ENCODE measurements at places on chromosomes 3 and 15.

- DNase-seq, result no peak
Observed at GRCh38 chr3:9340472-9340902, 22.4 kb upstream of the THUMPD3 start.

- no peak for DNase-seq
Observed at GRCh38 chr3:177852001-177852807, 654.9 kb upstream of the TBL1XR1 start.

DNA sequence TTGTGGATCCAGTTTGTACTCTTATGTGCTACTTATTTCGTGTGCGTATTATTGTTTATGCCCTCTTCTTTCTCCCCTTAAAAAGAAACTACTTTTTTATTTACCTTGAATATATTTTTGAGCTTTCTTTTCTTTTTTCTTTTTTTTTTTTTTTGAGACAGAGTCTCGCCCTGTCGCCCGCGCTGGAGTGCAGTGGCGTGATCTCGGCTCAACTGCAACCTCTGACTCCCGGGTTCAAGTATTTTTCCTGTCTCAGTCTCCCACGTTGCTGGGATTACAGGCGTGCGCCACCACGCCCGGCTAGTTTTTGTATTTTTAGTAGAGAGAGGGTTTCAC is 1.5 kb downstream of the SLC25A38 start:
- no peak for DNase-seq

DNA sequence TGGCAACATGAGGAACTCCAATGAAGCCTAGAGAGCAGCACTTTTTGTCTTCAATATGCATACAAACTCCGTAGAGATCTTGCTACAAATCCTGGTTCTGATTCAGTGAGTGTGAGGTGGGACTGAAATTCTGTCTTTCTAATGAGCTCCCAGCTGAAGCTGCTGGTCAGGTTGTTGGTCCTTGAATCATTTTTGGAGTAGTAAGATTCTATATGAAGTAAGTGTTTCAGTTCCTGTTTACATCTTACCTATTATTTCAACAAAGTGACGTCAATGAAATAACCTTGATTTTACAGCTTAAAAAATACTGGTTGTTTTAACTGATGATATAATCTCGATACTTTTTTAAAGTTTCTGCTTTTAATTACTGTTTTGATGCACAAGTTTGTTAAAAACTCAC is 33.9 kb downstream of the SHQ1 start:
- no peak for DNase-seq

- DNase-seq, result no peak
Observed at GRCh38 chr3:115525731-115526130, 97.6 kb upstream of the GAP43 start.

GRCh38 chr15:50925281-50925680 is 16.8 kb downstream of the AP4E1 start:
- no peak for DNase-seq

GRCh38 chr3:135228201-135228600 is 433.1 kb downstream of the EPHB1 start:
- DNase-seq, result no peak

- no peak for DNase-seq
Observed at GRCh38 chr15:87227846-87228245, 1028.7 kb downstream of the NTRK3 start.

GRCh38 chr3:119911748-119912147 is 129.8 kb downstream of the NR1I2 start:
- DNase-seq, result no peak

DNA sequence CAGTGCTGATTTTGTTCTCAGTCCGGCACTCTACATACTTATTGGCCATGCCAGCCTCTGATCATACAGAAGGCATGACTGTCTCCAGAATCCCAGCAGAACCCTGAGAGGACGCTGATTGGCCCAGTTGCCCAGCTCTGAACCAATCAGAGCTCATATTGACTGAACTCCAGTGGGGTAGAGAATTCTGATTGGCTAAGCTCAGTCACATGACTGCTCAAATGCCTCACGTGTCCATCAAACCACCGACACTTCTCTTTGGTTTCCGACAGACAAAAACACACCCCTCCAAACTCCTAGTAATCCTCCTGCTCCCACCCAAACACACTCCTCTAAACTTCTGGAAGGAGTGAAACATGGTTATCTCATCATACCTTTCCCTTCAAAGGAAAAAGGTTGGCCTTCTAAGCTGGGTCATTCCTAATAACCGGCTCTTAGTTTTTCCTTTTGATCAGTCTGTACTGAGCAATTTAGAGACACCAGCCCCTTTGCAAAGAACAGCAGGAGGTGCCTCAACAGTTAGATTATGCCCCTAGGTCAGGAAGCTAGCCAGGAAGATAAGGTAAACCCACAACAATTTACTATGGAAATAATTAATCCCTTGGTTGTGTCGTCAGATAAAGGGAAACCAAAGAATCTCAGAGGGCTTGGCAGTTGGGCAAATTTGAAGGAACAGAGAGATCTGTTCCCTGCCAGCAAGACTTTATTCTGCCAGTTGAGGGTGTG is 187.8 kb downstream of the TLE3 start:
- DNase-seq, result no peak

GRCh38 chr3:127067116-127067910 is 84.4 kb downstream of the PLXNA1 start:
- no peak for DNase-seq

GRCh38 chr3:175456466-175456865 is 597.3 kb downstream of the NAALADL2 start:
- DNase-seq, result no peak

DNA sequence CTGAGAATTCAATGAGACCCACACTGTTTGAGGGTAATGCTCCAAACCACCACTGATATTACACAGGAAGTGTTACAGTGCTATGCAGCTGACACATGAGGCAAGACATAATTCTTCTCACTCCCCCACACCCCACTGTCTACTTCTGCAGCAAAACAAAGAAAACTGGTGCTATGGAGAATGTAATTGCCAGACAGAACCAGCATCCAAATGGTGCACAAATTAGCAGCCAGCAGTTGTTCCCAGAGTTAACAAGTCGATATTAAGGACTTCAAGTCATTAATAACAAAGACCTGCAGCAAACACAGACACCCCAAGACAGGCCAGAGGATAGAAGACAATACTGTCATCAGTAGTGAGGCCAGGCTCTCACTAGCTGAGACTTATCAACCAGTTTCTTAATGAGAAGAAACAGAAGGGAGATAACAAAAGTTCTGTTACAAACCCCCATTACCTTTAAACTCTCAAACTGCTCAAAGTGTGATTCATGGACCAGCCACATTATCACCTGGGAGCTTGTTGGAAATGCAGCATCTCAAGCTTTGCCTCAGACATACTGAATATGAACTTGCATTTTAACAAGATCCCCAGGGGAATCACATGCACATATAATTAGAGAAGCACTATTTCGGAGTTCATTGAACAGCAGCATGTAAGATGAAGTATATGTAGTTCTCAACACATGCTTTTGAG is 58.7 kb upstream of the FNDC3B start:
- DNase-seq, result no peak

GRCh38 chr15:66409565-66410108 is 22.9 kb downstream of the MAP2K1 start:
- no peak for DNase-seq

- peak; percentile 94 for DNase-seq
Observed at GRCh38 chr15:70892002-70892911, at the start of the genes LRRC49 and THAP10. LRRC49 (plus strand) TSS chr15:70892826; CDS start chr15:70892895, 69 bp downstream. THAP10 (minus strand) TSS chr15:70892433; CDS start chr15:70892272, 161 bp downstream.

Measured in hindlimb muscle (tissue), 1 donor.